Foreskin fibroblast (primary cell): ENCODE measurements at places on chromosomes 11 and 22.

DNA sequence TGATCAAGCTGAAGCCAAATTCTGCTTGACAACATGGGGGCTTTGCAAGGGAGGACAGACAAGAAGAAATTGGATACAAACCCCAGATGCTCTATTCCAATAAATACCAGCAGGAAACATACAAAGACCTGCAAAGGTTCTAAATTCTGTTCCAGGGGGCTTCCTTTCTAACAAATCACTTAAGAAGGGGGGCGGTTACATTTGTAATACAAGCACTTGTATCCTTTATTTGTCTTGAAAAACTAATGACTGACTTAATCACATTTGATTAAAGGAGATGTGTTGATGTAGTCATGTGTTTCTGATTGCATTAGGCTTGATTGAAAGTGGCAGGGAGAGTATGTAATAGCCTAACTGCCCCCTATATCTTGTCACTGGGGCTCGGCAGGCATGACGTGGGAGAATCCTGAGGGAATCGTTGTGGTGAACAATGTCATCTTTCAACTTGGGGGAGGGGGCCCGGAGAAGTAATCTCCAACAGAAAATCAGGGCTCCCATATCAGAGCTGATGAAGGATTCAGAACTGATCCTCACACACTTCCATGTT, 361.7 kb downstream of the INSC start:
- DNase-seq, result no peak

DNA sequence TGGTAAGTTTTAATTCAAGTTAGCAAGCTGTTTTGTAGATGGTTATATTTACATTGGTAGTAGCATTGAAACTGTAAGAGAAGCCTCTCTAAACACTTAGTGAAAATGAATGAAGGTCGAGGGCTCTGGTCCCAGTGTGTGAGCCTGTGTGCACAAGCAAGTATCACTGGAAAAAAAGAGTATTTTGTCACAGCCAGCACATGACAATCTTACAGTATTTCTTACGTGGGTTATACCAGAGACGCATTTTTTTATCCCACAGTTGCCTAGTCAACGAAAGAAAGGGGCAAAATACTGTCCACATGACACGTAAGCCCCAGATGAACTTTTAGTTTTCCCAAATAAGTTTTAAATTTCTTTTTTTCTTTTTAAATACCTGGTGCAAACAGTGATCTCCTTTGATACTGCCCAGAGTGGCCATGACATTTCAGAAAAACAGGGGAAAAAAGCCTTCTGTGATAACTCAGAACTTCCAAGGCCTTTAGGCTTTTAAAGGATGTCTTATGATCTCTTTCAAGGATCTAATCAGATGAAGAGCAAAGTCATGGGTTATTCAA, 23.5 kb downstream of the RAB38 start:
- no peak for DNase-seq

- no peak for DNase-seq
Measured at GRCh38 chr11:1876361-1877063, 15.2 kb downstream of the PRR33 start.

- no peak for DNase-seq
Measured at GRCh38 chr22:26444777-26445176, 15.7 kb downstream of the ASPHD2 start.

DNA sequence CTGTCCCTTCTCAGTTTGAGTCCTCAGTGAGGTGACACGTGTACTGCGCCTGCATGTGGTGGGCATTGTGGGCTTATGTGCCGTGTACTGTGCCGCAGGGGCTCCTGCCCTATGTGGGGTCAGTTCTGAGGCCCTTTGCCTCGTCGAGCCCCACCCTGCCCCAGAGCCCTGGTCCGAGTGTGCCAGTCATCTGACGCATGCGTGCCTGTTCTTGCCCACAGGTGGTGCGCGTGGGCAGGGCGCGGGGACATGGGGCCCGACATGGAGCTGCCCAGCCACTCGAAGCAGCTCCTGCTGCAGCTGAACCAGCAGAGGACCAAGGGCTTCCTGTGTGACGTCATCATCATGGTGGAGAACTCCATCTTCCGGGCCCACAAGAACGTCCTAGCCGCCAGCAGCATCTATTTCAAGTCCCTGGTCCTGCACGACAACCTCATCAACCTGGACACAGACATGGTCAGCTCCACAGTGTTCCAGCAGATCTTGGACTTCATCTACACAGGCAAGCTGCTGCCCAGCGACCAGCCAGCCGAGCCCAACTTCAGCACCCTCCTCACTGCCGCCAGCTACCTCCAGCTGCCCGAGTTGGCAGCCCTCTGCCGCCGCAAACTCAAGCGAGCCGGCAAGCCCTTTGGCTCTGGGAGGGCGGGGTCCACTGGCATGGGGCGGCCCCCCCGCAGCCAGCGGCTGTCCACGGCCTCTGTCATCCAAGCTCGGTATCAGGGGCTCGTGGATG, 22.3 kb upstream of the TMEM191C start:
- DNase-seq, result no peak

DNA sequence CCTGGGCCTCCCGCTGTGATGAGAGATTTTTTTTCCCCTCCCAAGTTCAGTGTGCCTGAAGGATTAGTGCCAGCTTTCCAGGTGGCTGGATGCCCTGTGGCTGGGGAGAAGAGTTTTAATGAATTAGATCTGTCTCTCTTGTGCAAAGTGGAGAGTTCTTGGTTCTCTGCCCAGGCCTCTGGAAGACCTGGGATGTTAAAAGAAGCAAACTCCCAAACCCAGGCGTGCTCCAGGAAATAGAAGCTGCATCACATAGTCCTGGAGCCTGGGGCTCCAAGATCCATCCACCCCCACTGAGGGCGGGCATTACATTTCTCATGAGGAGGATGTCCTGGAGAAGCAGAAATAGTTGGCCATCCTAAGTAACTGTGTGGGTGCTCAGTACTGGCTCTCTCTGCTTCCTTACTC, 30.6 kb downstream of the SDHAF2 start:
- no peak for DNase-seq

DNA sequence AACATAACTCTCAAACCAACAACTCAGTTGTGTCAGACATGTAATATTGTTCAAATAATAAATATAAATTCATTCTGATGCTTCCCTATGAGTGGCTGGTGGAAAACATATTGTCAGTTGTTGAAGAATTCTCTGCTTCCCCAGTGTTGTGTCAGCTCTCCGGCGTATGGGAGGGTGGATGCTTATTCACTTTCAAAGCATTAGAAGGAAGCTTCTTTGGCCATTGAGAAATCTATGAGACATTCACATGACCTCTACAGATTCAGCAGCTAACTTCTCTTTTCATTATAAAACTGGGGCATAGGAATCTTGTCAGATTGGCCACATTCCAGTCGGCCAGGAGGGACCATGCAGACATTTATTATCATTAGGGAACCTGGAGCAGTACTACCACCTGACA, 2.9 kb downstream of the OR51V1 start:
- peak; percentile 22 for DNase-seq

DNA sequence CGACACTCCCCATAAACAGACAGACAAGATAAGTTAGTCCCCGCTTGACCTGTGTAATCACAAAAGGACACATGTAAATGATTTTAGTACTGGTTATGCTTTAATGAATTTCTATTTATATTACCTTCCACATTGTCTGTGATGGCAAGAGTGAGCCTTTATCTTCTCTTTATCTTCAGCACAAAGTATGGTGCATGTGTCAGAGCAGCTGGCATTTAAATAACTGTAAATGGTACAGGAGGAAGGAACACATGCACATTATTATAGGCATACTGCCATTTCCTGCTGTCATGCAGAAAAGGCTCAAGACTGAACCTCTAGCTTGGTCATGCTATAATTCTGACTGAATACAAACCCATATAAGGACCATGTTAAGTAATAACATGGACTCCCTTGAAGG, 1342.7 kb upstream of the TENM4 start:
- DNase-seq, result no peak

GRCh38 chr11:95085117-95085816, 4.4 kb upstream of the ENDOD1 start:
- DNase-seq, result no peak

DNA sequence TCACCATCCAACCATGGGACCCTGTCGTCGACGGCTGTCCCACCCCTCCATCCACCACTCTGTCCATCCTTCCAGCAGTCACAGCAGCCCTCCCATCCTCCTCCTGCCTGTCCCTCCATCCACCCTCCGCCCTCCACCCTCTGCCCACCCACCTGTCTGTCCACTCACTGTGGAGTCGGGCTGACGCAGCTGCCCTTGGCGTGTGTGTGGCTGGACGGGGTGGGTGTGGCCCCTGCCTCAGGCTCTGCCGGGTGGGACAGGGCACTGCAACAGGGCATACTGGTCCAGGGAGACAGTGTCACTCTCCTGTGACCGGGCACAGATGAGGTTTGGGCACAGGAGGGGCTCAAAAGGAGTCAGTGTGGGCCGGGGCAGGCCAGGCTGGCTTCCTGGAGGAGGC, 1.9 kb downstream of the PKP3 start:
- DNase-seq, result no peak

- DNase-seq, result no peak
Measured at GRCh38 chr11:34353881-34354280, 3.9 kb downstream of the ABTB2 start.

DNA sequence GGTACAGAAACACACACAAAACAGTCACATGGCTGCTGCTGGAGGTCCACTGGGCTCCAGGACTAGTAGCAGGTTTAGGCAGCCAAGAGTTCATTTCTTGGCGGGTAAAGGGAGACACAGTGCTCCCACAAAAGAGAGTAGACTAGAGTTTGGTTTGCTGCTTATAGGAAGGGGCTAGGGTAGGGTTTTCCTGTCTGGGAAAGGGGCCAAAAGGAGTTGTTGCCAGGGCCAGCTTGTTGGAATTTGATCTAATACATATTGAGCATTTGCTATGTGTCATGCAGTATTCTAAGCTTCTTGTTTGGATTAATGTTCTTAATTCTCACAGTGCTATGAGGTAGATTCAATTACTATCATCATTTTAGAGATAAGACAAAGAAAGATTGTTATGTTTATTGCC, 195.1 kb upstream of the PLET1 start:
- no peak for DNase-seq
